Hypothalamus (tissue), 51 donors: ENCODE measurements at places on chromosomes 12 and 14.
A peak's percentile ranks its signal among the peaks of the same experiment; 100 is the strongest.

GRCh38 chr12:4379405-4379804 lies at the start of gene FGF23:
FGF23 (minus strand) TSS chr12:4379712; CDS start chr12:4379582, 130 bp downstream.
- no peak for DNase-seq

- DNase-seq: no peak
Measured at GRCh38 chr14:54301359-54301758, 95.4 kb upstream of the CDKN3 start.

DNA sequence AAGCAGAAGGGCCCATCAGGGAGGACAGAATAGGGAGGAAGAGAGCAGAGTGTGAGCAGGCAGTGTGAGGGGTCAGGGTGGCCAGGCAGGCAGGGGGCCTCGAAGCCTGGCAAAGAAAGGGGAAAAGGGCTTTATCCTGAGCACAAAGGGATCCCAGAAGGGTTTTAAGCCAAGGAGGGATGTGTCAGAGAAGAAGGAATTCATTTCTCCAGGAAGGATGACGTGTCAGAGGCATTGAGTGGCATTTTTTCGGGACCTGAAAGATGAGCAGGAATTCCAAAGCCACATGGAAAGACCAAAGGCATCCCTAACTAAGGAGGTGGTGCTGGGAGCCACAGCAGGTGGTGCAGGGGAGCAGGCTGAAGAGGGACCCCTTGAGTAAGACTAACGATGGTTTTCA lies 132.1 kb downstream of the DICER1 start:
- no peak for DNase-seq

DNA sequence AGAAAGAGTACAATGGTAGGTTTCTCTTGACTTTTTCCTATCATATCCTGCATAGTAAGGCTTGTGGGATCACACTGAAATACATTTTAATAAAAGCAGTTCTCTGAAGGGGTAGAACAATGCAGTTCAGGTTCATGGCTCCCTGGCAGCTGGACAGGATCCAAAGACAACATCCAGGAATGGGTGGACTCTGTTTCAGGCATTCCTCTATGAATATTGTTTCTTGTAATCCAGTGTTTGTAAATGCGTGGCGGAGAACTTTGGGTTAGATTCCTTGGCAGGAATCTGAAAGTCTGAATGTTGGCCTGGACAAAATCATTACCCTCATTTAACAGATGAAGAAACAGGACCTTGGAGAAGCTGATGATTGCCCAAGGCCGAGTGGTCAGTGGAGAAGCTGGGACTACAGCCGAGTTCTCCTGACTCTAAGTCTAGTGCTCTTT lies 43.5 kb downstream of the SYNE2 start:
- no peak for DNase-seq

DNA sequence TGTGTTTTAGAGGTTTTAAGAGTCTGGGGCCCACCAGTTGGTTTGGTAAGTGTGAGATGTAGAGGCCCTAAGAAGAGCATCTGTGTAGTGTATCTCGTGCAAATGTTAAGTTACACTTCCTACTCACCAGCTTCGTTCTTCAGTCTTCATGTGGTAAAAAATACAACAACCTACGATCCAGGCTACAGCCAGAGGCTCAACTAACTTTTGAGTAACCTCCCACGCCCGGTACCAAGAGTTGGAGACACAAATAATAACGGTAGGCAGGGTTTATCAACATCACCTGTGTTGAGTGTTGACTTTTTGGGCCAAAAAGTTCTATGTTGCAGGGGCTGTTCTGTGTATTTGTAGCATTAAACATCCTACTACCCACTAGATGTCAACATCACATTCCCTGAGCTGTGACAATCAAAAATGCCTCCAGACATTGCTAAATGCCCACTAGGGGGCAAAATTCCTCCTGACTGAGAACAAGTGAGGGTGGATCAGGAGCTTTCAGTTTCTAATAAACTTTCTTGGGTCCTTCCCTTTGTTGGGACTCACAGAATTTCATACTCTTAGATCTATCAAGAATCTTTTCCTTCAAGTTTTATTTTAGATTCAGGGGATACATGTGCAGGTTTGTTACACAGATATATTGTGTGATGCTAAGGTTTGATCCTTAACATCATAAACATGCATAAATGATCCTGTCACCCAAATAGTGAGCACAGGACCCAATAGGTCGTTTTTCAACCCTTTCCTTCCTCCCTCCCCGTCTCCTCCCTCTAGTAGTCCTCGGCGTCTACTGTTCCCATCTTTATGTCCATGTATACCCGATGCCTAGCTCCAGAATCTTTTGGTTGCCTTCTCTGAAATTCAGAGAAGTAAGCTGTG lies 94.7 kb downstream of the SLC2A13 start:
- peak; percentile 49 for DNase-seq

- DNase-seq: no peak
Measured at GRCh38 chr14:33412450-33412849, 473.8 kb downstream of the NPAS3 start.

- DNase-seq: no peak
Measured at GRCh38 chr12:106720696-106721095, 53.8 kb upstream of the RIC8B start.

- no peak for DNase-seq
Measured at GRCh38 chr12:12797794-12798152, 12.3 kb downstream of the APOLD1 start.
